ENCODE measurements at places on chromosomes 3 and 15. TPM values are rescaled to one million over a fixed set of nuclear protein-coding genes. Genes with fewer than 3 reads are reported as not detected.

Gene ATP13A5
- polyA plus RNA-seq = 0.05 TPM

Gene RMDN3
- polyA plus RNA-seq = 87.2 TPM

Gene SRP14
- polyA plus RNA-seq = 133 TPM

Gene TRPM1
- not detected for polyA plus RNA-seq

Gene SLC9A9
- polyA plus RNA-seq = 8.8 TPM

Gene DCUN1D1
- 8.7 TPM for polyA plus RNA-seq

Gene GAP43
- polyA plus RNA-seq = 1.5 TPM

Gene LIPH
- polyA plus RNA-seq = 1.6 TPM

Gene LRRC31
- polyA plus RNA-seq = 0.56 TPM
